ENCODE measurements at places on chromosomes 4 and X. TPM values are rescaled to one million over a fixed set of nuclear protein-coding genes. Genes with fewer than 3 reads are reported as not detected.

Gene PNMA6A
- total RNA-seq, result 0.45 TPM

DNA sequence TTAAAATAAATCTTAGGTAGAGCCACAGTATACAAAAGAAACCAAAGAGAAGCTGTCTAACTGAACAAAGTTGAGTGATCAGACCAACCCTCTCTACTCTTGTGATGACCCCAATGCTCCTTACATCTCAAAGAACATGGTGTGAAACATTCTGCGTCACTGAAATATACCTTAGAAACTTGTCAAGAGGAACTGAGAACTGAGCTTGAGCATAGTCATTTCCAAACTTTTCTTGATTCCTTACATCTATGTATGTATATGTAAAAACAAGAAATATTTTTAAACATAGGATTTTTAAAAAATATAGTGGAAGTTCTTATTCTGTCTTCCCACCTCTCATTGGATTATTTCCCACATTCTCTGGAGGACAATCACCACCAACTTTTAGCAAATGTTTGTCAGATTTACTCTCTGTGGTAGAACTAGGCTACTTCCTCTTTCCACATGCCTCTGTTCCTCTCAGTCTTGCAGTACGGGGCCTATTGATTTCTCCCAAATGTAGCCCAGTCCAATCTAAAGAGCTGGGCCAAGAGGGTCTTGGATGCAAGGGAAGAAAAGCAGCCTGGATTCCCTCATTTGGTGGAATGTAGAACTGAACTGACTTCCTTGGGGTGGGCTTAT lies 98.2 kb upstream of the HHIP start:
- DNase-seq, result no peak
- H3K4me1 ChIP-seq, result no peaks in the 10 kb centered on the region
- H3K4me3 ChIP-seq, result no peak overlapping the region
- H3K27me3 ChIP-seq, result no peaks in the 10 kb centered on the region
- no peaks in the 10 kb centered on the region for H3K36me3 ChIP-seq
- no peak overlapping the region for H3K27ac ChIP-seq

Gene FDCSP
- total RNA-seq, result not detected

Gene FOXO4
- 14.6 TPM for total RNA-seq

Gene STX18
- 26.5 TPM for total RNA-seq

DNA sequence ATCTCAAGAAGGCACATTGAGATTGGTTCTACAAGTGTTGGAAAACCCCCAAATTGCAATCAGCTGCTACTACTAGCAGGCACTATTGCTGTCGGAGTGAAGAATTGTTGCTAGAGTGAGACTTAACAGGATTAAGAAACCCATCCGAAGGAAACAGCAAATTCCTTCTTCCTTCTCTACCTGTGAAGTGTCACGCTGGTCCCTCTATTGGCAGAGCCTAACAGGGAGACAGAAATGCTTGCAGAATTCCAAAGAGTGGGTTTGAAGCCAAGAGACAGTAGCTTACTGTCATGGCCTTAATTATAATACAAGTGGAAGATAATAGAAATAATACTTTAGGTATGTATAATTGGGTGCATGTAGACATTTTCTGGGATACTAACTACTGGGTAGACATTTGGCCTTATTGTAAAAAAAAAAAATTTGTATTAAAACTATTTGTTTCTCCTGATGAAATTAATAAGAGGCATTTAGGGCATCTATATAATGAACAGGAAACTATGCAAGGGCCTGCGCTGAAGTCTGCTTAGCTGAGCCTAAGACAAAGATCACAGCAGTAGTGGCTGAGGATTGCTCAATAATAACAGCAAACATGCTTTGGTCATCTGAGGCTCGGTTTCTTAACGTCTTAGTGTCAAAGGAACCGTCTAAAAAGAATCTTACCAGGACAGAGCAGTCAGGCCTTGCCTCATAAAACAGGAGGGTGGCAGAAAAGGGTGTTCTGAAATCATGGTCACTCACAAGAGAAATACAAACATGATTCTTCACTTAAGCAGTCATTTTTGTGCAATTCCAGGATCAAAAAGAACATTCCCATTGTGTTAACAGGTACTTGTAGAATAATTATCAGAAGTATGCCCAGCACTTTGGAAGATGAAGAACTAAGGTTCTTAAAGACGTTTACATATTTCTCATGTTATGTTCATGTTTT lies 40.8 kb downstream of the FAM241A start:
- DNase-seq, result no peak
- peaks cover 6% of the 10 kb centered on the region for H3K36me3 ChIP-seq
- peaks cover 36% of the 10 kb centered on the region for H3K4me1 ChIP-seq
- no peak overlapping the region for H3K27ac ChIP-seq
- no peak overlapping the region for H3K4me3 ChIP-seq

Measured in activated CD8-positive, alpha-beta memory T cell treated with anti-CD3 and anti-CD28 coated beads, Interleukin-2, amount 10 ng/mL, durations not matched to agents 7 days and 5 days (primary cell).